ENCODE measurements at places on chromosomes 7 and 10. TPM values are rescaled to one million over a fixed set of nuclear protein-coding genes. Genes with fewer than 3 reads are reported as not detected.

SORCS3 gene
- not detected for polyA plus RNA-seq

NXPH1 gene
- polyA plus RNA-seq = not detected

GSTO2 gene
- 0.47 TPM for polyA plus RNA-seq

ARL4A gene
- polyA plus RNA-seq = 6.5 TPM

CDNF gene
- polyA plus RNA-seq = 1.2 TPM

C10orf95 gene
- 0.05 TPM for polyA plus RNA-seq

CHCHD3 gene
- polyA plus RNA-seq = 97.1 TPM

VDAC2 gene
- polyA plus RNA-seq = 101 TPM

OR2A42 gene
- not detected for polyA plus RNA-seq

FEZF1 gene
- not detected for polyA plus RNA-seq

GBF1 gene
- 12.3 TPM for polyA plus RNA-seq

TAS2R41 gene
- not detected for polyA plus RNA-seq

TBX20 gene
- polyA plus RNA-seq = 1.5 TPM

GATA3 gene
- polyA plus RNA-seq = 14.3 TPM

UBN2 gene
- polyA plus RNA-seq = 2.9 TPM

DNA sequence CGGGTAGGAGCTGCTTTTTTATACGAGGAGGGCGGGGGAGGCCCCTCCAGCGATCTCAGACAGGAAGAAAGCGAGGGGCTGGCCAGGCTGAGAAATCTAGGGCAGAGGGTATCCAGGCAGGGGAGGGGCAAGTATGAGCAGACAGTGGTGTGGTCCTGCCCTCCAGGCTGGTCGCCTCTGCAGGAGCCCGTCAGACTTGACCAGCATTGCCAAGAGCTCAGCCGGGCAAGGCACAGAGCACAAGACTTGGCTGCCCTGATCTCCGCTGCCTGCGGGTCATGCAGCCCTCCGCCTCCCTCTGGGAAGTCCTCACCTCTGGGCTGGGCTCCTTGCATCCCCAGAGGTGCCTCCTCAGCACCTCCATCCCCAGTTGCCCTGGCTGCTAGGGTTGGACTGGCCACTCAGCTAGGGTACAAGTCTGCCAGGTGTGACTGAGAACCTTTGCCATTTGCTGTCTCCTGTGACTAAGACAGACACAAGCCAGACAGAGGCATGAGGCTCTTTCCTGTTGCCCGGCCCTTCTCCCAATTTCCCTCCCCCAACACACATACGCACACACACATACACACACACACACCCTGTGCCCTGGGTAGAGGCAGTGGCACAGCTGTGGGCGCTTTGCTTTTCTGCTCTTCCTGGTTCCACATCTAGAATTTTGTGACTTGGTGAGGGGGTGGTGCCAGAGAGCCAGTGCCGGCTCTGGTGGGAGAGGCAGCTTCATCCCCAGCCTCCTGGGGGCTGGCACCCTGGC is 59.1 kb upstream of the PPIF start:
- DNase-seq = no peak
- peaks cover 46% of the 10 kb centered on the region for H3K4me1 ChIP-seq
- H3K27ac ChIP-seq = no peak overlapping the region
- no peaks in the 10 kb centered on the region for H3K27me3 ChIP-seq
- H3K4me3 ChIP-seq = no peak overlapping the region

- no peak overlapping the region for H3K27ac ChIP-seq
- no peaks in the 10 kb centered on the region for H3K36me3 ChIP-seq
- no peaks in the 10 kb centered on the region for H3K4me1 ChIP-seq
- H3K4me3 ChIP-seq = no peak overlapping the region
These were observed 477.5 kb upstream of the FOXK1 start for GRCh38 chr7:4204513-4205165.

DNA sequence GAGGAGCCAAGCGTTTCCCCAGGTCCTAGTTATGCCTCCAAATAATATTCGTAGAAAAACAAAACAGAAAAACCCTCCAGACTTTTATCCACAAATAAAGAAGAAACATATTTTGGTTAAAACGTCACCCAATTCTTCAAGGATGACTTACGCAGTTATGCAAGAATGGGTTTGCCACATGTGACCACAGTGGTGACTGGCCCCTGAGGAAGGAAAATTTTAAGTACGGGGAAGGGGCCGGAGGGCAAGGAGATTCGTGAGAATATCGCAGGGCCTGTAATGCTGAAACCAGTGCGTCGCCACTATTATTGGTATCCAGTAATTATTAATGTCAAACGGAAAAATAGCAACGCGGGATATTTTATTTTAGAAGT is 537 bp upstream of the MRPS24 start:
- H3K36me3 ChIP-seq = peaks cover 24% of the 10 kb centered on the region
- no peak for DNase-seq
- H3K4me3 ChIP-seq = peak overlapping the region; percentile 86
- H3K27me3 ChIP-seq = no peaks in the 10 kb centered on the region
- H3K27ac ChIP-seq = peak overlapping the region; percentile 91

GRCh38 chr7:34096198-34096651 is 190.9 kb downstream of the BMPER start:
- H3K4me3 ChIP-seq = no peak overlapping the region
- no peaks in the 10 kb centered on the region for H3K27me3 ChIP-seq
- H3K36me3 ChIP-seq = no peaks in the 10 kb centered on the region

DNA sequence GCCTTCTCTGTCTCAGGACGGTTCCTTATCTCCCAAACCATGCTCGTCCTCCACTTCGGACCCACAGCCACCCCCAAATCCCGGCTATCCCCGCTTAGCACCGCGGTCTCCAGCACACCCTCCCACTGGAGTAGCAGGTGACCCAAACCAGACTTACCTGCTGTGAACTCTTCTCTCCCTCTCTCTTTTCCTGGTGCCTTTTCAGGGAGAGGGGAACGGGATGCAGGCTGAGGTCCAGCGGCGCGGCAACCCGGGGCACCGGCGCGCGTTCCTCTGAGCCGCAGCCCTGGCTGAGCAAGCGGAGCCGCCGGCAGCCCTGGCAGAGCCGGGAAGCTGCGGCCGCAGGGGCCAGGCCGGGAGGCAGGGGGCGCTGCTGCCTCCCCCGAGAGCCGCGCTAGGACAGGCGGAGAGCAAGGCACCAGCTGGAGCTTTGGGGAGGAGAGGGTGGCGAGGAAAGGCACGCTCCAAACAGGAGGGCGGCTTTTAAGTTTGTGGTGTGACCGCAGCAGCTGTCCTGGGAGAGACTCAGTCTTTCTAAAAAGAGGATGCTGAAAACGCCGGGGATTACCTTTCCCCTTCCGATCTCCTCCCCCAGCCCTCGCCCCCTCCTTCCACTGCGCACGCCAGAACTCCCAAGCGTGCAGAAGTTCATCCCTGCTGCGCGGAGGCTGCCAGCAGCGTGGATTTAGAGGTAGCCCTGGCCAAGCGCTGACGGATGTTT is at the start of gene SEMA3D:
SEMA3D (minus strand) TSS at position 536 of the 721 bp plus-strand sequence. CDS start 65,165 bp downstream, outside the sequence.
- peak; percentile 93 for DNase-seq
- peak within 1 kb of the TSS; percentile 61 for H3K27ac ChIP-seq
- H3K27me3 ChIP-seq = no peaks in the 10 kb centered on the region
- H3K4me3 ChIP-seq = peak within 1 kb of the TSS; percentile 97
- H3K36me3 ChIP-seq = peaks cover 5% of the 10 kb centered on the region

DNA sequence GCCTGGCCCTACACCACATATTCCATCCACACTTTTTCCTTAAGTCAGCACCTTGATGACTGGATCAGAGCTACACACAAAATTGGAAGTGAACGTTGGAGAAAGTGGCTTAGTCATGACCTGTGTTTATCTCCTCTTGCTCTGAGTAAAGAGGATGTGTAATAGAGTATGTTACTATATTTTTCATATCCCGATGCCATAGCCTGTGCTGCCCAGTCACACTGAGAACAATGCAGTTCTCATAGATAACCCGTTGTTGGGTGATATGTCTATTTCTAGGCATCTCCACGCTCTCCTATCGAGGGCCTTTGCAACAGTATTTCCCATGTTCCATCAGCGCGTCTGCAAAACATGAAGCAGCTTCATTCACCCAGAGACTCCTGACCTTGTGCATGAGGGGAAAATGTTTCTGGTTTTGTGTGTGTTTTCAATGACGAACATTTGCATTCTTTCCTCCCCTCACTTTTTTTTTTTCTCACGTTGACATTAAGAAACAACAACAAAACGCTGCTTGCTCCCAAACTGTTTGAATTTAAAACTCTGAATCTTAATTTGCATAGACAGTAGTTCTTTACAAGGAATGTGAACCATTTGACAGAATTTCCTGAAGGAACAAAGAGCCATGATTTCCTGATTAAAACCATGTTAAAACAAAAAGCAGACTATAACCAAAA is 43.4 kb downstream of the GRK5 start:
- no peaks in the 10 kb centered on the region for H3K36me3 ChIP-seq
- H3K27me3 ChIP-seq = no peaks in the 10 kb centered on the region
- peak overlapping the region; percentile 80 for H3K27ac ChIP-seq
- no peak overlapping the region for H3K4me3 ChIP-seq
- H3K4me1 ChIP-seq = peaks cover 62% of the 10 kb centered on the region
- DNase-seq = no peak

GRCh38 chr7:56028942-56029630 is 22.2 kb downstream of the PSPH start:
- H3K36me3 ChIP-seq = peaks cover 54% of the 10 kb centered on the region
- H3K4me1 ChIP-seq = no peaks in the 10 kb centered on the region
- H3K4me3 ChIP-seq = no peak overlapping the region
- DNase-seq = no peak

- 0 out of 2 replicates have a peak, but pooled peaks cover 5% of the 10 kb centered on the region for H3K4me1 ChIP-seq
- H3K27me3 ChIP-seq = no peaks in the 10 kb centered on the region
- H3K4me3 ChIP-seq = no peak overlapping the region
- no peak overlapping the region for H3K27ac ChIP-seq
These were observed 2.1 kb upstream of the CUL2 start for GRCh38 chr10:35091994-35092790.

DNA sequence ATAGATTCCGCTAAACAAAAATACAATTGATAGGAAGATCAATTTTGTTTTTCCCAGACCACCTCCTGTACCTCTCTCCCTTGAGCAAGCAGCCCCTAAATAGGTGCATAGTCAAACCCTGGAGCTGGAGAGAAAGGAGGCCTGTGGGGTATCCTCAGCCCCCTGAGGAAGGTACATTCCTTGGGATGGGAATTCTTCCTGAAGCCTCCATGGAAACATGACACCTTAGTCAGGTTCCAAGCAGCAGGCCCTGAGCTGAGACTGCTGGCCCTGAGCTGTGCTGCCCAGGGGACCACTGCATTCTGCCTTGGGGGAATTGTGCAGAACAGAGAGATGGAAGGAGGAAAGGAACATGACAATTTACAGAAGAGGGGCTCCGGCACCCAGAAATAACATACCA is 7.4 kb downstream of the HNRNPF start:
- no peaks in the 10 kb centered on the region for H3K27me3 ChIP-seq
- H3K4me3 ChIP-seq = no peak overlapping the region
- H3K27ac ChIP-seq = peak overlapping the region; percentile 76
- DNase-seq = no peak
- H3K4me1 ChIP-seq = peaks cover 57% of the 10 kb centered on the region
- no peaks in the 10 kb centered on the region for H3K36me3 ChIP-seq

- no peak overlapping the region for H3K4me3 ChIP-seq
- no peaks in the 10 kb centered on the region for H3K27me3 ChIP-seq
- peak overlapping the region; percentile 60 for H3K27ac ChIP-seq
- H3K36me3 ChIP-seq = no peaks in the 10 kb centered on the region
- no peak for DNase-seq
These were observed 90.3 kb upstream of the ZNF438 start for GRCh38 chr10:31121757-31122577.

DNA sequence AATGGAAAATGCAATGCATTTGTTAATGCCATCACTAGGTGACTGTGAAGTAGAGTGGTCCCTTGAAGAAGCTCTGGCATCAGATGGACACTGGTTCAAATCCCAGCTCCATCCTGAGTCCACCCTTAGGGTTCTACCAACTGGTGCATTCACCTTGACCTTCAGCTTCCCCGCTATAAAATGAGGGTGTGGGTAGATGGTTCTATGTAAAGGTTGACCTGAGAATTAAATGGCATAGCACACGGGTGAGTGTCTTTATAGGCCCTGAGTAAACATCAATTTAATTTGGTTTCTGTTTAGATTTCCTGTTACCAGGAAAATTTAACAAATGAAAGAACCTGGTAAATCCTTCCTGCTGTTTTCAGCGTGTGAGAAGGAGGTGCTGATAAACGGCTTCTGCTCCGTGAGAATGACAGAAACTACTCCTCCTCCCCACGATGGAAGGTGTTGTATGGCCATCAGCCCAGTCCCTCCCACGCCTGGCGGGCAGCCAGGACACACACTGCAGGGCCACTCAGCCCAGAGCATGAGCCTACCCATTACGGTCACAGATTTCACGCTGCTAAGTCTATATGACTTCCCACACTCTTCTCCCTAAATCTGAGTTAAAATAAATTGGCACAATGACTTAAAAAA is 210.1 kb downstream of the TNS3 start:
- H3K4me1 ChIP-seq = peaks cover 28% of the 10 kb centered on the region
- no peak overlapping the region for H3K27ac ChIP-seq
- H3K4me3 ChIP-seq = no peak overlapping the region
- no peaks in the 10 kb centered on the region for H3K27me3 ChIP-seq
- H3K36me3 ChIP-seq = peaks cover 6% of the 10 kb centered on the region
- peak; percentile 83 for DNase-seq

DNA sequence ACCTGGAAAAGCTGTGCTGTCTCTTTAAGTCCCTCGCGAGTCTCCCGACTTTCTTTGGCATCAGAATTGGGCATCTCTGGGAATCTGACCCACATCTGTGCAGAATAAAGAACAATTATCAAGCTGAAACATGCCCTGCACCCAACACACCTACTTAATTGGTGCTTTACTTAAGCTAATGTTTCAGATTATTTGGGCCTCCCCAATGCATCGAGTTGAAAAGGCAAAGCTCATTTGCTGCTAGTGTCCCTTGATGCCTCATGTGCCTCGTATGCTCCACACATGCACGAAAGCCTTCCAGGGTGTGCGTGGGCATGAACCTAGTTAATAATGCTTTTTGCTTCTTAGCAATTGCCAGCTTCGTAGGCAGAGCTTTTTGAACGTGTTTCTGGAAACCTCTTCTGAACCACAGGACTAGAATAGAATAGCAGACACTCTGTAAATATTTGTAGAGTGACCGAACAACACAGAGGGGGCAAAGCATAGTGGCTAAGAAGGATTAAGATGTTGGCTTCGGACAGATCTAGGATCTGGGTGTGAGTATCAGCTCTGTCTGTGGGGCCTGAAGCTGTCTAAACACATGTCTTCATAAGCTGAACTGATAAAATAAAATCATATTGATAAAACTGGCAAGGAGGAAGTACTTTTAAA is 26.7 kb upstream of the FGFR2 start:
- no peaks in the 10 kb centered on the region for H3K36me3 ChIP-seq
- H3K4me3 ChIP-seq = no peak overlapping the region
- no peak for DNase-seq
- H3K27me3 ChIP-seq = no peaks in the 10 kb centered on the region
- H3K4me1 ChIP-seq = no peaks in the 10 kb centered on the region
- no peak overlapping the region for H3K27ac ChIP-seq

GRCh38 chr7:49635800-49636199 is 137.6 kb upstream of the VWC2 start:
- no peak overlapping the region for H3K4me3 ChIP-seq
- no peak overlapping the region for H3K27ac ChIP-seq
- H3K36me3 ChIP-seq = no peaks in the 10 kb centered on the region
- no peaks in the 10 kb centered on the region for H3K4me1 ChIP-seq
- H3K27me3 ChIP-seq = no peaks in the 10 kb centered on the region

DNA sequence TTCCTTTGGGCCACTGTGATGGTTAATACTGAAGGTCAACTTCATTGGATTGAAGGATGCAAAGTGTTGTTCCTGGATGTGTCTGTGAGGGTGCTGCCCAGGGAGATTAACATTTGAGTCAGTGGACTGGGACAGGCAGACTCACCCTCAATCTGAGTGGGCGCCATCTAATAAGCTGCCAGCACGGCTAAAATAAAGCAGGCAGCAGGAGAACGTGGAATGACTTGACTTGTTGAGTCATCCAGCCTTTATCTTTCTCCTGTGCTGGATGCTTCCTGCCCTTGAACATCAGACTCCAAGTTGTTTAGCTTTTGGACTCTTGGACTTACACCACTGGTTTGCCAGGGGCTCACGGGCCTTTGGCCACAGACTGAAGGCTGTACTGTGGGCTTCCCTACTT is 1046.9 kb downstream of the TYW1 start:
- H3K4me1 ChIP-seq = no peaks in the 10 kb centered on the region
- no peak for DNase-seq
- H3K27me3 ChIP-seq = no peaks in the 10 kb centered on the region
- no peak overlapping the region for H3K27ac ChIP-seq
- H3K36me3 ChIP-seq = no peaks in the 10 kb centered on the region
